ENCODE measurements at places on chromosomes 16 and 17.

DNA sequence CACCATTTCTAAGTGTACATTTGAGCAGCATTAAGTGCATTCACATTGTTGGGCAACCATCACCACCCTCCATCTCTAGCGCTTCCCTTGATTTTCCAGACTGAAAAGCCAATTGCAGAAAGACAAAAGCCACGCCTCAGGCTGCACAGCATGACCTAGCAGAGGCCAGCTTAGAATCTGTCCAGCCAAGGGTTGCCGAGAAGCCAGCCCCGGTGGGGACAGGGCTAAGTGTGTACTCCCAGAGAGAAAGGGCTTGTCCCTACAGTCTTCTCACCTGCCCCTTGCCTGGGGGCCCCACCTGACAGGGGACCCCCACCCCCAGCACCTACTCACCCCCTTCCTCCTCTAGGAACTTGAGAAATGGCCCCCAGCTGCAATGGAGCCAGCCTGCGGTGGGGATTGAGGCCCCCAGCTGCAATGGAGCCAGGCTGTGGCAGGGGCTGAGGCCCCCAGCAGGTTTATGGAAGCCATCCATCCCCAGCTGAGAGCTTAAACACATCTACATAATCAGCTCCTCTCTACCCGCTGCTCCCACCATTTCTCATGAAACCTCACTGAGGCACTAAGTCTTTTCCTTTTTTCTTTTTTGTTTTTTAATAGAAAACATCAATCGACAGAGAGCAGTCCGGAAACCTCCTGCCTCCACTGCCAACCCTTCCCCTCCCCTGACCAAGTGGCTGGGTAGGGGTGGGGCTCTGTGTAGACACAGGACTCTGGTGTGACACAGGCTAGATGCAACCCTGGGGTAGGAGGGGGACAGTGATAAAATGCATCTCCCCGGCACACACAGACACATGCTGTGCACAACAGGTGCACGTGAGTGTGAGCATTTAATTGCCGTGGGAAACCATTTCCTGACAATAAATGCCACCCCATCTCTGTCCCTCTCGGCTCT lies 77.9 kb downstream of the CCT6B start:
- no peak for DNase-seq

- DNase-seq = no peak
These were observed 66.0 kb downstream of the SNX20 start for GRCh38 chr16:50614955-50615724.

- peak; percentile 65 for DNase-seq
These were observed 480 bp upstream of the PROCA1 start for GRCh38 chr17:28712032-28712704.

DNA sequence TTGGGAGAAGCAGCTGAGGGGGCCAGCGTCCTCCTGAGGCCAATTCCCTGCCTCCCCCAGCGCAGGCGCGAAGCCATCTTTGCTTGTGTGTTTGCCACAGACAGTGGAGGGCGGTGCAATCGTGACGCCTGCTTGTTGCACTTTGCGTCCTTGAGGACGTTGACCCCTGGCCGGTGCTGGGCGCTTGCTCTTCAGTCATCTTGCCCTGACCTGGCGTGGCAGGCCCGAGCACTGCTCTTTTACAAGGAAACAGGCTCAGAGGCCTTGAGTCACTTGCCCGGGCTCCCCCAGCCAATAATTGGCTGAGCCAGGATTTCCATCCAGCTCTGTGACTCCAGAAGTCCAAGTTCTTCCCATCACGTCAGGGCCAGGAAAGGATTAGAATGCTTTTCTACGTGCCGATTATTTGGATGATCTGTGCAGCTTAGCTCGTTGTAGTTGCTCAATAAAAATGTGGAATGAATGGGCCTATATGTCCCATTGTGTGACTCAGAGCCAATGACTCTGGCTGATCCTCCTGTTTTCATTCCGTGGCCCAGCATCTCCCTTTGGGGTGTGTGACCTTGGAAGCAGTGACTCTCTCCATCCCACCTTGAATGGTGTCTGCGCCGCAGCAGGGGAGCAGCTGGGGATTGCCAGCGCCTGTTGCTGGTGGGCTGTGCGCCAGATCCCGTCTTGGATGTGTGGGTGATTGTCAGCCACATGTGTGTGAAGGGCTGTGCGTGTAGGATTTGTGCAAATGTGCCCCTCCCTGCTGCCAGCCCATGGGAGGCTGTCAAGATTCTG lies 214.1 kb downstream of the SEC14L1 start:
- no peak for DNase-seq

GRCh38 chr17:66665194-66665593 lies 169.7 kb upstream of the CACNG5 start:
- DNase-seq = no peak

- no peak for DNase-seq
These were observed 446.1 kb downstream of the SOX9 start for GRCh38 chr17:72566671-72567484.

DNA sequence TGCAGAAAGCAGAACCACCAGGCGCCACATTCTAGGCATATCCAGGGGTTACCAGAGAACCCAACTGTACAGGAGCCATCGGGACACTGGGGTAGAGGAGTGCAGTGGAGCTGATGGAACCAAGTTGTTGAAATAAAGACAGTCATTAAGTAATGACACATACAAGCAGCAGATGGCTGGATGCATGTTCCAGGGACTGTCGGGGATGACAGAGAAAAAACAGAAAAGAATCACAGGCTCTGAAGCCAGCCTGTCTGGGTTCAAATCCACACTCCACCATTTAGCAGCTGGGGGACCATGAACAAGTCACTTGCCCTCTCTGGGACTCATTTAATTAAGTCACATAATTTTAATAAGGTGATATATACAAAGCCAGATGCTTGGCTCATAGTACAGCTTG lies 117.1 kb downstream of the ZNF423 start:
- DNase-seq = no peak

GRCh38 chr17:66405836-66406677 lies 103.6 kb downstream of the PRKCA start:
- no peak for DNase-seq

DNA sequence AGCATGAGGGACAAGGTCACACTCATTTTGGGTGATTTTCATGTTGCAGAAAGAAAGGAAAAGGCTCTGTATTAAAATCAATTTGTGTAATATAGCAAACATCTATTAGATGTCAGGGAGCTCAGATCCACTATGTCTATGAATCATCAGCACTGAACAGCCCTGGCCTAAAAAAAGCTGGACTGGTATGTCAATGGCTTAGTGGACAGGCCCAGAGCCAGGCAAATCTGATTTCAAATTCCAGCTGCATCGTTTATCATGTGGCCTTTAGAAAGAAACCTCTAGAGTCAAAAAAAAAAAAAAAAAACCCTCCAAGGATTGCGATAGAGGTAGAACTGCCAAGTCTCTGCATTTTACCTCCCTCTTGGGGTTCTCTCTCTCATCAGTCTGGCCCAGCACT lies 5.4 kb downstream of the GAS7 start:
- DNase-seq = no peak
